ENCODE measurements at places on chromosomes 16 and 17. TPM values are rescaled to one million over a fixed set of nuclear protein-coding genes. Genes with fewer than 3 reads are reported as not detected.

DNA sequence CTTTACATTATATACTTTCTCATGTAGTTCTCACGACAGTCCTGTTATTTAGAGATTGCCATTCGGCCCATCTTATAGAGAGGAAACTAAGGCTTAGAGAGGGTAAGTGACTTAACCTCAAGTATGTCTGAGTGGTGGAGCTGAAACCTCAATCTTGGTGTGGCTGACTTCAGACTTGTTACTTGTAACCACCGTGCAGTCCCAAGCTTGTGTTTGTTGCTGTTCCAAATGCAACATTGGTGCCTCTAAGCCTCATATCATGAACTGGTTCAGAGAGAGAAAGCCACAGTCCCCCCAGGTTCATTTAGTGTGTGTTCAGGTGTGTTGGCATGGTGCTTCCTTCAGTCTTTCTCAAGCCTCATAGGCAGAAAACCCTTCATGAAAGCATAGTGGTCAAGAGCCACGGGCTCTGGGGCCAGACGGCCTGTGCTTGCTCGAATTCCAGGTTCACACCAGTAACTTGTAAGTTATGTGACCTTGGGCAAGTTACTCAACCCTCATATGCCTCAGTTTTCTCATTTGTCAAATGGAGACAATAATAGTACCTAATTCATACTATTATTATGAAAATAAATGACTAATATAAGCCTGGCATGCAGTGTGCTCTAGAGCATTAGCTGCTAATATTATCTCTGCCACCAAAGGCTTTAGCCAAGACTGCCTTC, 39.9 kb downstream of the CDH1 start:
- DNase-seq: peak; percentile 11

- no peak for DNase-seq
These were observed 49.9 kb downstream of the XYLT1 start for GRCh38 chr16:17420816-17421215.

- no peak for DNase-seq
These were observed 48.3 kb upstream of the BAHCC1 start for GRCh38 chr17:81346908-81347349.

DNA sequence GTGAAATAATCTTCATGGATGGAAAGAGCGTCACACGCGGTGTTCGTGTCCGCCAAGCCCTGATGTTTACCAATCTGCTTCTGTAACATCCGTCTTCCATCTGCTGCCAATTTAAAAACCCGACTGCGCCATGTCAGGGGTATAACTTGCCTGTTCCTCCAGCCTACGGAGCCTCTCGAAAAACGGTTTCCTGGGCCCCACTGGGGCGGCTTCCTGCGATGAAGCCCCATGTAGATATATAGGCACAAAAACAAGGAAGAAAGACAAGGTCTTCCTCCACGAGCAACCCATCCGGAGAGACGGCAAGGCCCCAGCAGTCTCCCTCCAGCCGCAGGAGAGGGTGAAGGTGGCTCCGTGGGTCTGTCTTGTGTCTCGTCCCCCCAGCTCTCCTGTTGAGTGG, at the start of gene PTX4:
TSS of gene PTX4 (minus strand) at position 326 of the 400 bp plus-strand sequence. CDS start at position 291, 35 bp downstream.
- no peak for DNase-seq

- DNase-seq: peak; percentile 74
These were observed at the start of gene PPM1E for GRCh38 chr17:58755577-58756245. PPM1E (plus strand) TSS chr17:58755854.

DNA sequence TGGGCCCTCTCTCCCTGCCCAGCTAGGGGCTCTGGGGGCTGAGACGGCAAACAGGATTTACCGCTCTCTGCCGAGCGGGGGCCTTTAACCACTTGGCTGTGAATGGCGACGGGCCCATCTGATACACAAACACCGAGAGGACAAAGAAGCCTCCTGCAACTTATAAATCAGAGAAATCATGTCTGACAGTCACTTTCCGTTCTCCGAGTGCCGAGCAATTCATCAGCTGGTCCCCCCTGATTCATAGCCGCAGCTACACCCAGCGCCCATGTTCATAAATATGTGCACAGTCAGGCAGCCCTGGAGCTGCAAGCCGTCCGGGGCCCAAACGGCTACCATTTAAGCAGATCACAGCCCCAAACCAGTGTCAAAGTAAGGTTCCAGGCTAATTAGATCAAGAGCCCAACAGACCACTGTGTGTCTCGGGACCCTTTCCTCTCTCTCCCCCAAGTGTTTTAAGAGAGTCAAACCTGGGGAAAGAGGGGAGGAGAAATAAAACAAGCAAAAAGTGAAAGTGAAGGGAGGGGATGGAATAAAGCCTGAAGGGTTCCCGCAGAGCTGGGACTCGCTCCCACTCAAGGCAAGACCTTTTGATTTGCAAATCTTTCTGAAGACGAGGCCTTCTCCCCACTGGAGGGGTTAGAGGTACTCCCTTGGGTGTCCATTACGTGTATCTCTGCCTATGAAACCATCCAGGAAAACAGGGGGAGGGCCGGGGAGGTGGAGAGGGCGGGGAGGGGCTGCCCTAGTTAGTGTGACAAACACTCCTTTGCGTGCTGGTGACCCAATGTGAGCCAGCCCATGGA, 154.7 kb downstream of the C16orf78 start:
- DNase-seq: peak; percentile 54

DNA sequence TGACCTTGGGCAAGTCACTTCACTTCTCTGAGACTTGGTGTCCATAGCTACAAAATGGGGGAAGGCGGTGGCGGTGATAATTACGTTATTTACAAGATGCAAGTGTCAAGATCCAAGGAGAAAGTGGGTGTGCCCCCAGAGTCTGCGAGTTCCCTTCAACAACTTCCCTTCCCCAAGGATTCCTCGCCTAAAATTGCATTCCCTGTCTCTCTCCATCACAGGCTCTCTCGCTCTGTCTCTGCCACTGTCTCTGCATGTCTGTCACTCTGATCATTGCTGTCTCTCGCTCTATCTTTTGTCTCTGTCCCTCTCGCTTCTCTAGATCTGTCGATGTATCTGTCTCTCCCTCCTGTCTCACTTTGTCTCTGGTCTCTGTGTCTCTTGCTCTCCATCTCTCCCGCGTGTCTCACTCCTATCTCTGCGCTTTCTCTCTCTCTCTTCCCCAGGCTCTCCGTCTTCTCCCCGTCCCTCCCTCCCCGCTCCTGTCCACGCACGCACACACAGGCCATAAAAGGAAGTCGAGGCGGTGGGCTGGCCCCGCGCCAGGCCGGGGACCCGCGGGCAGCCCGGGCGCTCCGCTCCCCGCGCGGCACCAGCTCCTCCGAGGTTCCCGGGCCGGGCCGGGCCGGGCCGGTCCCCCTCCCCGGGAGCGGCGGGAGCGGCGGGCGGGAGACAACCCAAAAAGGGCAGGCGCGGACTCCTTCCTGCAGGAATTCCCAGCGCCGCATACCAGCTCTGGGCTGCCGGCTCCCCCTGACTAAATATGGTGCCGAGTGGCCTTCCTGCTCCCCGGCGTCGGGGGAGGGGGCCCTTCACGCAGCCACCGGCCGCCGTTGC, 1.1 kb upstream of the MYH11 start:
- peak; percentile 13 for DNase-seq

- DNase-seq: no peak
These were observed 245.9 kb downstream of the CPPED1 start for GRCh38 chr16:12557786-12558185.

DNA sequence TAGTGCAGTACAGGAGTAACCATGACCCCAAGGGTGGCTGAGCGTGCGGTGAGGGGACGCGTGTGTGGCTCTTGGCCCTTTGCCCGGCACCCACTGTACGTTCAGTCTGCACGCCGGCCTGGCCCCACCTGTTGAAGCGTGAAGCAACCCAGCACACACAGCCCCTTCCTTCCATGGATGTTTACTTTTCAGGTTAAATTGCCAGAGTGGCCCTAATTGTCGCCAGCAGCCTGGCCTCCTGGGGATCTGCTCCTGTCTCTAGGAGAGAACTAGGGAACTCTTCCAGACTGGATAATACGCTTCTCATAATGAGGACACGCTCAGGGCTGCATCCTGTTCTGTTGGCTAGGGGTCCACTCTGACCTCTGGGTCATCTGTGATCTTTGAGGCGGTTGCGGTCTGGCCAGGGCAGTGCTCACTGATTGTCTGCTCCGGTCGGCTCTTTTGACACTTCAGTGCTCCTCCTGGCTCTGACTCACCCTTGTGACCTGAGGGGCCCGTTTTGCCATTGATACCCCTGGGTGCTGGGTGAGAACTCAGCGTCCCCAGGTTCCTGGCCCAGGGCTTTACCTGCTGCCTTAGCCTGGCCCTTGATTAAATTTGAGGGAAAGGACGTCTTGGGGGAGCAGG, 27.7 kb downstream of the TPSG1 start:
- no peak for DNase-seq

GRCh38 chr16:86931410-86931941, 353.1 kb downstream of the FOXL1 start:
- DNase-seq: peak; percentile 93

GRCh38 chr17:2388020-2388682, 12.7 kb downstream of the MNT start:
- DNase-seq: no peak

Gene TEKT1
- total RNA-seq: not detected

Gene CTRL
- total RNA-seq: 0.74 TPM

Gene OTOP2
- total RNA-seq: not detected

Gene CTF1
- total RNA-seq: 0.33 TPM

Gene FBXW10
- total RNA-seq: 0.06 TPM

Gene CMTM2
- not detected for total RNA-seq
